ENCODE measurements at places on chromosomes 12 and 14.

DNA sequence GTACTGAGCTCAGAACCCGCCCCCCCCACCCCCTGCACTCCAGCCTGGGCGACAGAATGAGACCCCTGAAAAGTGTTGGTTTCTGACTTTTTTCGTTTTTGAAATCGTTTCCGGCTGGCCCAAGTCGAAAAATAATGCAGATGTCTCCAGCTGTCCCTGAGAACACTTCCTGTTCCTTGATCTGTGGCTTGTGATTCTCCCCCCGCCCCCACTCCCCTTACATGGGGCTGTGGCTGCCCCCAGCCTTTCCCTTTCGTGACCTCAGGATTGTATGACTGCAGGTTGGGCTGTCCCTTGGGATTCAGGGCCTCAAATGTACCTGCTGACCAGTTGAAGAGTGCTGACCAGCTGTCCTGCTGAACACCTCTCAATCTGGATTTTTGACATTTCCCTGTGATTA, 34.1 kb downstream of the NOC4L start:
- peak; percentile 24 for DNase-seq

DNA sequence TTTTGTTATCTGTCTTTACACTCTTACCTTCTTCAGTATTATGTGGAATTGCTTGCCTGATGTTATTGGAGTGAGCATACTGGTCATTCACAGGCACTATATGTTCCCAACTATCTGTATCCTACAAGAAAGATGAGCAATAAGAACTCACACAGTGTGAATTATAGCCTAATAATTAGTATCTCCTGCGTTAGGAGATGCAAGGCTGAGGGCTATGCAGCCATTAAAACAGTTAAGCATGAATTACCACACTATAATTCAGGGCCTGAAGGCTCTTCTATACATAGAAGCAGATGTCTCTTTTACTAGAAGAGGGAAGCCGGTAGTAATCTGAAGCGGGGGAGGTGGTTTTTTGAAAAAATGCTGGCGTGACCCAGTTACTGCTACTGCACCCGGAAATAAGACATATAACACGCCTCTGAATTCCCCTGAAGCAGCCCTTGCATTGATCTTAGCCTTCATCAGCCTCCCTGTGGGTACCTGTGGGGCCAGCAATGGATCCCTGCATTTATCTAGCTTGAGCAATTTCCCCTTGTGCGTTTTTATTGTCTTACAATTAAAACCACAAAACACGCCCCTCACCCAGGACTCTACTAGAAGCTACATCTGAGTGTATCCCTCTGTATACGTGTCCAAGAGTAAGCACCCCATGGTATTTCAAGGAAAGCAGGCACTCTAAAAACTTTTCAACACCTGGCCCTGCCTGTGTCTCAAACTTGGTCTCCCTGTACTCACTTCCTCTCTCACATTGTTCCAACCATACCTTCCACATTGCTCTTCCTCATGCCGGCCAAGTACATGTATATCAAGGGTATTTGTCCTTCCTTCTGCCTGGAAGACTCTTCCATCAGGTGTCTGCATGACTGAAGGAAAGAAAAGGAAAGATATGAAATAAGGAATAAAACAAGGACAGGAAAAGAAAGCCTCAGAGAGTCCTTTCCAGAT, 210.9 kb upstream of the ARID2 start:
- peak; percentile 71 for DNase-seq

- DNase-seq: no peak
Observed at GRCh38 chr12:4387607-4388006, 8.1 kb upstream of the FGF23 start.

DNA sequence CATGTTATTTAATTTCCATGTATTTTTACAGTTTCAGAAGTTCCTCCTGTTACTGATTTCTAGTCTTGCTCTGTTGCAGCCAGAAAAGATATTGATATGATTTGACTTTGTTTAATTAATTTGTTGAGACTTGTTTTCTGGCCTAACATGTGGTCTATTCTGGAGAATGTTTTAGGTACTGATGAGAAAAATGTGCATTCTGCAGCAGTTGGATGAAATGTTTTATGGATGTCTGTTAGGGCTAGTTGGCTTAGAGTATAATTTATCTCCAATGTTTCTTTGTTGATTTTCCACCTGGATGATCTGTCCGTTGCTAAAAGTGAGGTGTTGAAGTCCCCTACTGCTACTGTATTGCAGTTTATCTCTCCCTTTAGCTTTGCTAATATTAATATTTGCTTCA, 54.4 kb downstream of the GPR137C start:
- no peak for DNase-seq
